Stimulated activated CD4-positive, alpha-beta T cell treated with anti-CD3 and anti-CD28 coated beads, Interleukin-2, amount 100 ng/mL, for 24 hours (primary cell): ENCODE measurements at places on chromosomes 4 and X.

GRCh38 chr4:122617597-122618593 is 3.0 kb downstream of the IL21 start:
- no peak for DNase-seq

- DNase-seq = peak; percentile 44
Observed at GRCh38 chr4:57190601-57191481, 80.7 kb upstream of the IGFBP7 start.

DNA sequence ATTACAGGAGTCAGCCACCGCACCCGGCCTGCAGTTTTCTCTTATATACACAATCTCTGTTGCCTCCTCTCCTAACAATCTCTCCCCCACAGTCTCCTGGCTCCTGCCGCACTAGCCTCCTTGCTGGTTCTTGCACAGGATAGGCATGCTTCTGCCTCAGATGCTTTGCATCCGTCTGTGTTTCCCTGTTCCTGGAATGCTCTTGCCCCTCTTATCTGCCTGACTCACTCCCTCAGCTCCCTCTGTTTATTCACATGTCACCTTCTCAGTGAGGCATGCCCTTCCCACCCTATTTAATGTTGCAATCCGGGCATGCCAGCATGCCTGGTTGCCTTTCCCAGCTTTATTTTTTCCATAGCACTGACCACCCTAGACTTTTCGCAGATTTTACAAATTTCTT is 161.9 kb downstream of the PHF8 start:
- no peak for DNase-seq

DNA sequence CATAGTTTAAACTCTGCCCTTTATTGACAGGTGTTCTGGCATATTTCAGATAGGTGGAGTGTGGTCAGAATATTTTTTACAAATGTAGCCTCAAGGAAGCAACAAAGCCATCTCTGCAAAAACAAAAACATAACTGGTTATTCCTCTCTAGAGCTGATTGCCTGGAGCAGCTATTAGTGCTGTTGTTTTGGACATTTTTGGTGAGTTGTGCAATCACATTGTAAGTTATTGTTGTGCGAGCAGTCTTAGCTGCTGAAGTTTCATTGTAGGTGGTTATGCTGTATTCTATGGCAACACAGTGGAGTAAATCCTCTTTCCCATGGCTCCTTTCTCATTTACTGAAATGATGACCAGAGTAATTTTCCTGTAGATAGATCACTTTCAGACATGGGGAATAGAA is 1413.0 kb downstream of the PCDH7 start:
- DNase-seq = no peak

GRCh38 chr4:152628128-152628527 is 51.7 kb downstream of the TMEM154 start:
- DNase-seq = no peak

GRCh38 chr4:107579099-107579498 is 140.9 kb downstream of the PAPSS1 start:
- no peak for DNase-seq

DNA sequence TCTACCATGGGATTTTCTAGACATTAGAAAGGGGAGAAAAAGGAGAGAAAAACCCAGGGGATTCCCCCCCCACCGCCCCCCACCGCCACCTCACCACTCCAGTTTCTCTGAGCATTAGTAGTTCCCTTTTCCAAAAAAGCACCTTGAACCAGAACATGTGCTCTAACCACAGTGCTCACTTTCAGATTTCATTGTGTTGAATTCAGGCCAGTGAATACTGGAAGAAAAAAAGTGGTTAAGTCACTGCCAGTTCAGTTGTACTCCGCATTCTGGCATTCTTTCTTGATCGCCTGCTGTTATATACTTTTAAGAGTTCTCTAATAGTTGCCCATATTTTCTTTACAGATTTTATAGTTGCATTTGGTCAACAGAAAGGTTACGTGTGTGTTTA is 40.9 kb downstream of the JADE3 start:
- no peak for DNase-seq

GRCh38 chrX:105646592-105647372 is 175.6 kb upstream of the NRK start:
- no peak for DNase-seq

- DNase-seq = no peak
Observed at GRCh38 chr4:7768736-7769135, 170.9 kb downstream of the AFAP1 start.

- DNase-seq = no peak
Observed at GRCh38 chr4:149409555-149409962, 406.1 kb downstream of the IQCM start.

- DNase-seq = no peak
Observed at GRCh38 chr4:148007792-148008191, 275.9 kb downstream of the ARHGAP10 start.

GRCh38 chr4:143407474-143407873 is 70.8 kb downstream of the GAB1 start:
- DNase-seq = no peak

DNA sequence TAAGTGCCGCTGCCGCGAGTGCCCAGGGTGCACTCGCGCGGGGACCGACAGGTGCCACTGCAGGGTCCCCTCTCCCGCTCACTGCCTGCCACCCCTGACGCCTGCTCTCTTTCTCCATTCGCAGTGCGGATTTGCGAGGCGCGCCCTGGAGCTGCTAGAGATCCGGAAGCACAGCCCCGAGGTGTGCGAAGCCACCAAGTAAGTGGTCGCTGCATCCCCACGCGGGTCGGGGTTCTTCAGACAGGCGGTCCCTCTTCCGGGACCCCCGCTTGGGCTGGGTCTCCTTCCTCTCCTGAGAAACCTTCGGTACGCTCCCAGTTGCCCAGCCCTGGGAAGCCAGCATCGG is 547 bp downstream of the GUCY1A1 start:
- DNase-seq = peak; percentile 13

DNA sequence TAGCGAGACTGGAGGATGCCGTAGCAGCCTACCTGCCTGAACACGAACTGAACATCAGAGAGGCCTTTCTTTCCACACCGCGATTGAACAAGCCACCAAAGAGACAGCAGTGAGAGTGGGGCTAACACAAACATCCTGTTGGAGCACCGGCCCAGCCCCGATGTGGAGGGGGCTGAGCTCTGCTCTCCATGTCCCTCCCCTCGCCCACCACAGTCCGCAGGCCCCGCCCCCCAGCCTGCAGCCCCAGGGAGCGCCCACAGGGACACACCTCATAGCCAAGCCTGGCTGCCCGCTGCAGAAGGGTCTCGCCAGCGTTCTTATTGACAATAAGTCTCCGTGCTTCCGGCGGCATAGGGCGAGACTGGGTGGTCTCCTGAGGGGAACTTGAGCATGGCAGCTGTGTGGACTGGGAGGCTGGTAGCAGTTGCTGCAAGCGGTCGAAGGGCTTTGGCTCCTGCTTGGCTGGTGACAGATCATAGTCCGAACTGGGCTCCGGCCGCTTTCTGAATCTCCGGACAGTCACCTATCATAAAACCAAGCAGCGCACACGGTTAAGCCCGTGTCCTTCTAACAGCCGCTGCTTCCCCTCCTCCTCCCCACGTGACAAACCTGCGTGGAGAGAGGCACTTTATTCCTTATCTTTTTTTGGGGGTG is 35.8 kb downstream of the BCOR start:
- DNase-seq = no peak

- no peak for DNase-seq
Observed at GRCh38 chr4:182578402-182578801, 335.2 kb downstream of the TENM3 start.

- DNase-seq = no peak
Observed at GRCh38 chrX:53321230-53321942, 40.0 kb upstream of the IQSEC2 start.

DNA sequence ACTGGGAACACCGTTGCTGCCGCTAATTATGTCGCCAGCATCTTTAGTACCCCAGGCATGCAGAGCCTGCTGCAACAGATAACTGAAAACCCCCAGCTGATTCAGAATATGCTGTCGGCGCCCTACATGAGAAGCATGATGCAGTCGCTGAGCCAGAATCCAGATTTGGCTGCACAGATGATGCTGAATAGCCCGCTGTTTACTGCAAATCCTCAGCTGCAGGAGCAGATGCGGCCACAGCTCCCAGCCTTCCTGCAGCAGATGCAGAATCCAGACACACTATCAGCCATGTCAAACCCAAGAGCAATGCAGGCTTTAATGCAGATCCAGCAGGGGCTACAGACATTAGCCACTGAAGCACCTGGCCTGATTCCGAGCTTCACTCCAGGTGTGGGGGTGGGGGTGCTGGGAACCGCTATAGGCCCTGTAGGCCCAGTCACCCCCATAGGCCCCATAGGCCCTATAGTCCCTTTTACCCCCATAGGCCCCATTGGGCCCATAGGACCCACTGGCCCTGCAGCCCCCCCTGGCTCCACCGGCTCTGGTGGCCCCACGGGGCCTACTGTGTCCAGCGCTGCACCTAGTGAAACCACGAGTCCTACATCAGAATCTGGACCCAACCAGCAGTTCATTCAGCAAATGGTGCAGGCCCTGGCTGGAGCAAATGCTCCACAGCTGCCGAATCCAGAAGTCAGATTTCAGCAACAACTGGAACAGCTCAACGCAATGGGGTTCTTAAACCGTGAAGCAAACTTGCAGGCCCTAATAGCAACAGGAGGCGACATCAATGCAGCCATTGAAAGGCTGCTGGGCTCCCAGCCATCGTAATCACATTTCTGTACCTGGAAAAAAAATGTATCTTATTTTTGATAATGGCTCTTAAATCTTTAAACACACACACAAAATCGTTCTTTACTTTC is 1.8 kb downstream of the UBQLN2 start:
- peak; percentile 18 for DNase-seq

- no peak for DNase-seq
Observed at GRCh38 chr4:26420913-26421312, 69.4 kb downstream of the CCKAR start.

- DNase-seq = no peak
Observed at GRCh38 chr4:72489267-72489666, 79.8 kb downstream of the ADAMTS3 start.

DNA sequence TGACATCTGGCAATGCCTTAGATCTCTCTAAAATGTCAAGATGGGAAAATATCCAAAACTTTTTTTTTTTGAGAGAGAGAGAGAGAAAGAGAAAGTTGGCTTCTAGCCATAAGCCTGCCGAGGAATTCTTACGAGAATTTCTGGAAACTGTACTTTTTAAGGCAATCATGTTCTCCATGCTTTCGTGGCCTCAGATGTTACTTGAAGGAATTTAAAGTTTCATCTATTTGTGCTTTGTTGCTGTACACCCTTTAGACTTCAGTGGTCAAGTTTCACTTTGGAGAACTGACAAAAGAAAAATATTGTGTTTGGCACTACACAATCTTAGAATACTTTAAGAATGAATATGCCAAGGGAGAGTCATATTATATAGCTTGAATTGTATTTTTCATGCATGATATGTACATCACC is 53.9 kb downstream of the FAT4 start:
- DNase-seq = no peak

DNA sequence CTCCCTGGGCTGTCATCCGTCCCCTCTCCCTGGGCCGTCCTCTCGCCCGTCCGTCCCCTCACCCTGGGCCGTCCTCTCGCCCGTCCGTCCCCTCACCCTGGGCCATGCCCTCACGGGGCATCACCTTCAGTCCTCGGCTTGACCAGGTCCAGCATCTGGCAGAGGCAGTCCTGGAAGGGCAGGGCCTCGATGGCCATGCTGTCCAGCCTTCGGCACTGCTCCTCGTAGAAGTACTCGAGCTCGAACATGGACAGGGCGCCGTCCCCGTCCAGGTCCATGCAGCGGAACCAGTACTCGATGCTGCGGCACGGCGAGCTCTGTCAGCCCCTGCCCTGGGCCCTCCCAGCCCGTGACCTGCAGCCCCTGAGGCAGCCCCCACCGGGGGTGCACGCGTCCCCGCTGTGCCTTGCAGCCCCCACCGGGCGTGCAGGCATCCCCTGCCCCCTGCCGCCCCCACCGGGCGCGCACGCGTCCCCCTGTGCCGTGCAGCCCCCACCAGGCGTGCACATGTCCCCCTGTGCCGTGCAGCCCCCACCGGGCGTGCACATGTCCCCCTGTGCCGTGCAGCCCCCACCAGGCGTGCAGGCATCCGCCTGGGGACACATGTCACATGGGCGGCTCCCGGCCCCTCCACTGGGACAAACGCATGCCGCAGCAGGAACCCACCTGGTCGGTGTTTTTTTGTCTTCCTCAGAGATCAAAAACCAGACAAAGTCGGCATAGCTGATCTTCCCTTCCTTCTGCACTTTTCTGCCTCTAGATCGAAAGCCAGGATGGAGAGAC is 22.2 kb upstream of the GTPBP6 start:
- DNase-seq = no peak

DNA sequence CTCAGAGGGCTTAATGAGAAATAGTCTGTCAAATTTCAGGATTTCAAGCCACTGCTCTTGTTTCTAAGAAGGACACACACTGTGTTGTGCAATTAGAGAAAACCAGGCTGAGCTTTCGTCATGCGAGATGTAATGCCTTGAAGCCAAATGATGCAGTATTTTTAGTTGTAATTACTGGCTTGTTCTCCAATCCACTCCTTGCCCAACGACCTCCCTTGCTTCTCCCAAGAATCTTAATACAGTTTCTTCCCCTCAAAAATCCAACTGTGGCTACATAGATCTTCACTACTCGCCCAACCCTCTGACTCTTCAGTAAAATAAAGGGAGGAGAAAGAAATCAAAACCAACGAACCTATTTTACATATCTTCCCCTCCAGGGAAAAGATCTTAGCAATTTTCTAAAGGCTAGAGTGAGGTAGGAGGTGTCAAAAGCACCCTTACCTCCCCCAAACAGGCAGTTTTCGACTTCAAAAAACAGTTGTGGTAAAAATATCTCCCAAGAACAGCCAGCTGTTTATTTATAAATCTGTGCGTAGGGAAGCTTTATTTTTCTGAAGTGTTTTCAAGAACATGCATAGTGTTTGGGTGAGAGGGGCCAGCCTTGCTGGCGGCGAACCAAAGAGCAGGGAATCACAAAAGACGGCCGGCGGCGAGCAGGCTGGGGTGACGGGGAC is 68.7 kb downstream of the MGST2 start:
- DNase-seq = no peak

DNA sequence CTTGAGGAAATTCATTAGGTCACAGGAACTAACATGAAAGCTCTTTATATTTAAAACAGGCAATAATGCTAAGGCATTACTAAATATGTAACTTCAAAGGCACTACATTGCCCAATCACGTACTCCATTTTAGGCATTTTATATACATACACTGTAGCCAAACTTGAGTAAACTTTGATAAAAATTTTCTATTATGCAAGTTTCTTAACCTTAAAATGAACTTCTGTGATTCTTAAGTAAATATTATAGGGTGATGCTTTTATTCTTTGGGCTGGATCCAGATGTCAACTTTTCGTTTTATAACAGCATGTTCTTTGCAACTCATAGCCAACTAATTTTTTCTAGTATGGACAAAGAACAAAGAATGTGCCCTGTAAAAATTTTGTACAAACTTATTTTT is 28.3 kb upstream of the MAP9 start:
- DNase-seq = no peak

GRCh38 chr4:90078440-90078839 is 48.8 kb upstream of the CCSER1 start:
- no peak for DNase-seq
